Suprapubic skin (tissue), 4 donors: ENCODE measurements at places on chromosomes 1 and 21.
A peak's percentile ranks its signal among the peaks of the same experiment; 100 is the strongest.

- DNase-seq, result no peak
Measured at GRCh38 chr21:25790122-25790877, 55.5 kb downstream of the GABPA start.

- no peak for DNase-seq
Measured at GRCh38 chr1:235397733-235398132, 30.5 kb downstream of the TBCE start.

DNA sequence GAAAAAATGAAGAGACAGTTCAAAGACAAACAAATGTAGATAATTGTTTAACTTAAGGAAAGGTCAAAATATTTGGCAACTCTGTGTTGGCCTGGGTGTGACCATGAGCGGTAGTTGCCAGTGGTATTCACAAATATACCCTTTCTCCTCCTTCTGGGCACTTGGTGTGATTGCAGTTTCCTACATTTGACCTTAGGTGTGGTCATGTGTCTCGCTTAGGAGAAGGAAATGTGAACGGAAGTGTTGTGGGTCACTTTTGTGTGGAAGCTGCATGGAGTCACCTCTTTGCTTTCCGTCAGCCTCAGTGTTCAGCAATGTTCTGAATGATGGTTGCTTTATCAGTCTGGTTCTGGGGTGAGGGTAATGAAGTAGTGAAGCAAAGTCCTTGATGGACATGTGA is 3.4 kb upstream of the PCSK9 start:
- no peak for DNase-seq

DNA sequence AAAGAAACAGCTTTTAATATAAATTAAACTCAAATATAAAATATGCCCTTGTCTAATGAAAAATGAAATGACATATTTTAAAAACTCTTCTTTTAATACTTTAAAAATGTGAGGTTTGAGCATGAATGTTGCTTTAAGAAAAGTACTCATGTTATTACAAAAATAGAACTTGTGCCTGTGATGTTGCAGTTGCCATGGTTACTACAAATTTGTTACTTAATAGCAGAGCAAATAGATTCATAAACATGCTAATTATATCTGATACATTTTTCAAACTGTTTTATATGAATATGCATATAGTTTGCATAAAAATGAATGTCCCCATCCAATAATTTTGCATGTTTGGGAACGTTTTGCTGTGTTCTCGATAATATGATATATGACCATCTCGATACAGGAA is 152.3 kb upstream of the DPYD start:
- no peak for DNase-seq

- DNase-seq, result no peak
Measured at GRCh38 chr1:204453141-204453772, 41.3 kb downstream of the PIK3C2B start.

- DNase-seq, result no peak
Measured at GRCh38 chr1:44632598-44632997, 41.7 kb downstream of the TMEM53 start.

DNA sequence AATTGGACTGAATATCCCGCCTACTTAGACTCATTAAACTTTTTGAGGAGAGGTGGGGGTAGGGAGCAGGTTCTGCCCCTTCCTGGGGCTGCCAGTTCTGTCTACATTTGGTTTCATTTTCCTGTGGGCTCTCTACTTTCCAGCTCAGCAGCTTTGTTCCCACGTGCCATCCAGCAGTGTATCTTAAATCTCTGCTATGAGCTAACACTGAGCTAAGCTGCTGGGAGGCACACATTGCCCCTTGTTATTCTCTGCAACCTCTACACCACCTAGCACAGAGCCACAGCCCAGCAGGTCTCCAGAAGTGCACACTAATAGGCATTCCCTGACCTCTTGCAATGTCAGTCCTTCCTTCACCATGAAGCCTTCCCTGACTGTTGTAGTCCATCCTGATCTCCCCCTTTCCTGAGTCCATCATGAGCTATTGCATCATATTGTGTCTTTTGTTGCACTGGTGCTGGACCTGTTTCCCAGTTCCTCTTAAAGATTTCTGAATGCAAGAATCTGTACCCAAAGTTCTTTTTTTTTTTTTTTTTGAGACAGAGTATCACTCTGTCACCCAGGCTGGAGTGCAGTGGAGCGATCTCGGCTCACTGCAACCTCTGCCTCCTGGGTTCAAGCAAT is 28.7 kb upstream of the NRDC start:
- DNase-seq, result no peak

DNA sequence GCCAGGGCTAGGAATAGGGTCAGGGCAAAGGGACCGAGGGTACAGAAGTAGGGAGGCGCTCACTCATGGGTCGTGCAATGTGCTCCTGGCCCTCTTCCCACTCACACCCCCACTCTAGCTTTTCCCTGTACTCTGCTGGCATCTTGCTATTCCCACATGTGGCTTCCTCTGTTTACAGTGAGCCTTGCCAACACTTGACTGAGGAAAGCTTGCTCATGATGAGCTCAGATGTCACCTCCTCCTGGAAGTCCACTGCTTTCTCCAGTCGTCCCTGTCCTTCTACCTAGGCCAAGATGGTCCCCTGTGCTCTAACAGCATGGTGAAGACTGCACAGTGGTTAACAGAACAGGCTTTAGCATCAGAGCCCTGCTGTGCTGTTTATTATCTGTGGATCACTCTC is 8.0 kb upstream of the RIMS3 start:
- no peak for DNase-seq

DNA sequence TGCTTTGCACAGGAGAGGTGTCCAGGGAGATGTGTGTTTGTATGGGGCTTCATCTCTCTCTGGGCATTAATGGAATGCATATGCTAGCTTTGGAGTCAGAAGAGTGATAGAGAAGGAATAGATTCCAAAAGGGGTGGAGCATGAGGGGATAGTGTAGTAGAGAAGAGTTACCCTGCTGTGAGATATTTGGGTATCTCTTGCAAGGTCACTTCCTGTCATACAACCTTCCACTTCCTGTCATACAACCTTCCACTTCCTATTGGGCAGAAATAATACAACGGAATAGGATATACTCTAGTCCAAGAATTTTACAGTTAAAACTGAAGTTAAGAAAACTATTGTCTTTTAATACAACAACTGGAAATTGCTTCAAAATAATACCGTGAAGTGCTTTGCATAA is 351.8 kb upstream of the FMN2 start:
- no peak for DNase-seq

- no peak for DNase-seq
Measured at GRCh38 chr1:159755451-159756007, 25.2 kb upstream of the DUSP23 start.

DNA sequence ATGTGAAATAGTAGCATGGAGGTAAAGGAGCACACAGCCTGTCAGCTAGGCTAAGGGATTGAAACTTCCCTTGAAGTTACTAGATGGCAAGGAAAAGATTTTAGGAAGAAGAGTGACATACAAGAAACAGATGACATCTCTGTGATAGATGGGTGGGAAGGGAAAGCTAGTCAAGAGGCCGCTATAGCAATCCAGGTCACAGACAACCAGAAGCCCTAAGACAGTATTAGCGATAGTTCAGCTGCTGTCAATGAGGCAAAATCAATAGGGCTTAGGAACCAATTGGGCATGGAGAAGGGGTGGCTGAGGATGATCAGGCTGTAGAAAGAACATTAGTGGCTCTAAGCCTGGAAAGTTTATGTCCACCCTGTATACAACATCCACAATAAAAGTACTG is 111.1 kb downstream of the GLUL start:
- no peak for DNase-seq

- no peak for DNase-seq
Measured at GRCh38 chr1:97093741-97094140, 372.2 kb downstream of the PTBP2 start.

- no peak for DNase-seq
Measured at GRCh38 chr1:230749150-230749549, 2.0 kb downstream of the CAPN9 start.

DNA sequence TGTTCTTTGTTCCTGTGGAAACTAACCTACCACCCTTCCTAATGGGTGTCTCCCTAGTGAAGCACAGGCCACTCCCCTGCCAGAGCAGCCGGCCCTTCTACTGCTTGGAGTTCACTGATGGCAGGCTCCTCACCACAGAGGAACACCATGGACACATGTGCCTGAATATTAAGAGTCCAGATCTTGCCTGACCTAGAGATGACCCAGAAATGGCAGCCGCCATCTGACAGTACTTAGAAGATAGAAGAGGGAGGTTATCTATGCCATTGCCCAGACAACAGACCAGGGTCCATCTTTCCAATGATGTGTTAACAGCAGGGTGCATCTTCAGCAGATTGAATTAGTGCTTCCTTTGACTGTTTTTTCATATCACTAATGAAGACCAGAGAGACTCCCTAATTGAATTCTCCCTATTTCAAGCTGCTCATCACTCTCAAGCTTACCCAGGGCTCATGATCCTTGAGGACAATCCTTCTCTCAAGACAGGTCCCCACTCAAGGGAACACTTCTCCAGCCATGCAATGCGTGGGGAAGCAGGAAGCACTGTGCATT is 59.8 kb downstream of the PLEKHA6 start:
- no peak for DNase-seq

DNA sequence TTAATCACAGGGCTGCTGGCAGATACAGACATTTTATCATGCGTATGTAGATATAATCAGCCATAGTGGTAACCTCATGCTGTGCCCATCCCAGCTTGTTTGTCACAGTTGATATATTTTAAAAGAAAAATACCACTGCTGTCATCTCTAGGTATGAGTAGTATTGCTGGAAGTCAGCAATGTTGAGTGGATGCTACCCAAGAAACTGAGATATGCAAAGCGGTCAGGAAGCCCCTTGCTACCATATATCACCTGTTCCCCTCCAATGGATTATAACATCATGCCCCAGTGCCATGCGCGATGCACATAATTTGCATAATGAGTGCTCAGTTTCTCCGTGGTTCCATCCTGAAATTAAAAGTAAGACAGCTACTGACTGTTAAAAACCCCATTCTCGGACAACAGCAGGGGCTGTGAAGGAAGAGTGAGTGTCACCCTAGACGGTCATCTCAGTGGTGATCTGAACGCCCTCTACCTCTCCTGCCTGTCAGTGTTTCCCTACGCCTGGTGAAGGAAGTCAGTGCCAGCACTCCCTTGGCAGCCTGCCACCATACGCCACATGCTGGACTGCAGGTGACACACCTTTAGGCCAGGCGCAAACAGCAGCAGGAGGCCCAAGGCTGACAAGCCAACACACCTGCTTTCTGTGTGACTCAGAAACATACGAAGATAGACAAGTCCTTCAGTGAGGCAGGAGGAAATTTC is 2.7 kb downstream of the IL10RB start:
- DNase-seq, result peak; percentile 77

DNA sequence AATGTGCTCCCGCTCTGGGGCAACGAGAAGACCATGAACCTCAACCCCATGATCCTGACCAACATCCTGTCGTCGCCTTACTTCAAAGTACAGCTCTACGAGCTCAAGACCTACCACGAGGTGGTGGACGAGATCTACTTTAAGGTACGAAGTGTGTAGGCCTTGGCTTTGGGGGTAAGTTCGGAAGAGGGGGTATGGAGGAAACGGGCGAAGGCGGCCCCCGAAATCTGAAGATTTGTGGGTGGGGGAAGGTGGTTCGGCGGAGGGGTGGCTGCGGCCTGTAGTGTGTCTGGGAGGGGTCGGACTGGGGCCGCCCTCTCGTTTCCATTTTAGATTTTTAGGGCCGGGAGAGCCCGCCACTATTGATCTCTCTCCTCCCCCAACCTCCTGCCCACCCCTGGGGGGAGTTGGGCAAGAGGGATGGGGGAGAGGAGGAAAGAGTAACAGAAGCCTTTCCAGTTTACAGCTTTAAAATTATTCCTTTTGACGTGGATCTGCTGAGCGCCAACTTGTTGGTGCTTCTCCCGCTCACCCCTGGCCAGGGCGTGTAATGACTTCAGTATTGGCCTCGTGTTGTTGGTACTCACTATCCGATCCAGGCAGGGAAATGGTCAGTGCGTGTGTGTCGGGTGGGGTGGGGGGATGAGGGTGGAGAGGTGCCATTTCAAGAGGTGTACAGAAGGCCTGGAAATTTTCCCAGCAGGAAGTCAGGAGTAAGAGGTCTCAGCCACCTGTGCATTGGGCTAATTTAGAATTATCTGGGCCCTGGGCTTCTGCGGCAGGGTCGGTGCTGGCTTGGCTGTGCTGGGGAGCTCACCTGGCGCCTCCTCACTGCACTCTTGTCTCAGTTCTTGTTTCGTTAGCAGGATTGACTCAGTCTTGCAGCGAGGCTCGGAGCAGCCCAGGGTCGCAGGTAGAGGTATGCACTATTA is 880 bp downstream of the PRPF38B start:
- DNase-seq, result peak; percentile 74

GRCh38 chr21:21788591-21788990 is 790.4 kb downstream of the NCAM2 start:
- no peak for DNase-seq

DNA sequence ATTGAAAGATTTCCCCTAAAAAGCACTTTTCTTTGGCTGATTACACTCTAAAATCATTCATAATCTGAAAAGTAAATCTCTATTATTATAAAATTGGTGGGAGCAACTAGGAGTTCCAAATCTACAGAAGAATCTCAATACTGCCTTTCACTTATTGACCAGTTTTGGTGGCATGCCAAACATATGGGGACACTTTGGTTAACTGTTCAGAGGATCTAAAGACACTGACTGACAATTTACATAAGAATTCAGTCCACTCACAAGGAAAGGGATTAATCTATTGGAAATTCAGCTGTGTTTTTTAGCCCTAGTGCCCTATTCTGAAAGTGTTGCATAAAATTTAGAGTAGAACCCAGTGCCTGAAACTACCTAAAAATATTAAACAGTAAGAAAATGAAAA is 113.6 kb downstream of the LRRC40 start:
- DNase-seq, result no peak

- DNase-seq, result no peak
Measured at GRCh38 chr1:45306319-45306718, 20.4 kb upstream of the HPDL start.

DNA sequence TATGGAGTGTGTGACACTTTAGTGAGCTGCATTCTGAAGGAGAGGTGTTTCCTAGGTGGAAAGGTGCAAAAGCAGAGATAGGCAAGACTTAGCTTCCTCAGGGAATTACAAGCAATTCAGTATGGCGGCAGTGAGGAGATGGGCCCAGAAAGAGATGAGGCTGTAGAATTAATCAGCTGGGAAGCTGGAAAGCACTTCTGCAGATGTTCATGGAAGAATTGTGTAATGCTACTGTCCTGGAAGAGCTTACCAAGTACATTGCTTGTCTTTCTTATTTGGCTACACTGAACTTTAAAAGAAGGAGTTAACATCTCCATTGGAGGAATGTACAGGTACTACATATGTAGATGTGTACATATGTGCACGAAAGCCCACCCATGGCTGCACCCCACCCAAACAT is 103.7 kb upstream of the DPT start:
- no peak for DNase-seq

GRCh38 chr21:34885626-34886239 is 163.4 kb downstream of the RUNX1 start:
- DNase-seq, result no peak

- no peak for DNase-seq
Measured at GRCh38 chr1:173267453-173267945, 60.4 kb upstream of the TNFSF4 start.

- DNase-seq, result no peak
Measured at GRCh38 chr1:23591460-23592208, 32.3 kb upstream of the ID3 start.

- no peak for DNase-seq
Measured at GRCh38 chr1:231924180-231924579, 297.6 kb downstream of the DISC1 start.

- no peak for DNase-seq
Measured at GRCh38 chr1:73475316-73475870, 722.6 kb downstream of the LRRIQ3 start.
